Left forelimb (tissue), 1 donor: ENCODE measurements at places on chromosomes 2 and 18.

- peak; percentile 92 for DNase-seq
These were observed 28.0 kb downstream of the KIF1A start for GRCh38 chr2:240791821-240792628.

DNA sequence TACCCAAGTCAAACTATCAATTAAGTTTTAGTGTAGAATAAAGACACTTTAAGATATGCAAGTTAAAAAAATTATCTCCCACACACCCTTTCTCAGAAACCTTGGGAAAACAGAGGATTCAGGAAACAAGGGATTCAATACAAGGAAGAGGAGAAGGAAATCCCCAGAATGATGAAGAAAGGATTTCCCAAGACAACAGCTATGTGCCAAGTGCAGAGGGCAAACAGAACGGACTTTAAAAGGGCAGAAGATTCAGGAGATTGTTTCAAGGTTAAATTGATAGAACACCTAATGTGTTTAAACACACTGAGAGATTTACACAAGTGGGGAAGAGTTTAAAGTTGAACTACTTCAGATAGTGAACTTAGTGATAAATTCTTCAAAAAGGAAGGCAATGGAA is 71.5 kb upstream of the EPAS1 start:
- no peak for DNase-seq

DNA sequence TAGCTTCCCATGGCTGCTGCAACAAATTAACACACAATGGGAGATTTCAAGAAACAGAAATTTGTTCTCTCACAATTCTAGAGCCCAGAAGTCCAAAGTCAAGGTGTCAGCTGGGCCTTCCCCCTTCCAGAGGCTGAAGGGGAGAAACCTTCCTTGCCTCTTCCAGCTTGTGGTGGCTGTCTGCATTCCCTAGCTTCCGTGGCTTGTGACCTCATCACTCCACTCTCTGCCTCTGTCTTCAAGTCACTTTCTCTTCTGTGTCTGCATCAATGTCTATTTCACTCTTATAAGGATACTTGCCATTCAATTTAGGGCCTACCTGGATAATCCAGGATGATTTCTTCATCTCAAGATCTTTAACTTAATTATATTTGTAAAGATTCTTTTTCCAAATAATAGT is 16.8 kb upstream of the SRBD1 start:
- DNase-seq, result no peak

DNA sequence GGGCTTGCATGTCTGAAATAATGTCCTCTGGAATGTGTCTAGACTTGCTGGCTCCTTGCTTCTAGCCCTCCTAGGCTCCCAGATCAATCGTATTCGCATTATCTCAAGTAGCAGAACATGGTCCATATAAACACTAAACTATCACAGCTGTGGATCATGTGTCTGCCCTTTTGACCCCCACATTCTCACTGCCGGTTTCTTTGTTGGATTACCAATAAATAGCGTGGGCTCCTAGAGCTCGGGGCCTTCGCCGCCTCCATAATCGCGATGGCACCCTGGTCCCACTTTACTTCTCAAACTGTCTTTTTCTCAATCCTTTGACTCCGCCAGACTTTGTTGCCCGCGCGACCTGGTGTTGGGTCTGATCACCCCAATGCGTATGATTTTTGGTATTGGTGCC is 6.3 kb upstream of the SCYGR8 start:
- DNase-seq, result no peak

DNA sequence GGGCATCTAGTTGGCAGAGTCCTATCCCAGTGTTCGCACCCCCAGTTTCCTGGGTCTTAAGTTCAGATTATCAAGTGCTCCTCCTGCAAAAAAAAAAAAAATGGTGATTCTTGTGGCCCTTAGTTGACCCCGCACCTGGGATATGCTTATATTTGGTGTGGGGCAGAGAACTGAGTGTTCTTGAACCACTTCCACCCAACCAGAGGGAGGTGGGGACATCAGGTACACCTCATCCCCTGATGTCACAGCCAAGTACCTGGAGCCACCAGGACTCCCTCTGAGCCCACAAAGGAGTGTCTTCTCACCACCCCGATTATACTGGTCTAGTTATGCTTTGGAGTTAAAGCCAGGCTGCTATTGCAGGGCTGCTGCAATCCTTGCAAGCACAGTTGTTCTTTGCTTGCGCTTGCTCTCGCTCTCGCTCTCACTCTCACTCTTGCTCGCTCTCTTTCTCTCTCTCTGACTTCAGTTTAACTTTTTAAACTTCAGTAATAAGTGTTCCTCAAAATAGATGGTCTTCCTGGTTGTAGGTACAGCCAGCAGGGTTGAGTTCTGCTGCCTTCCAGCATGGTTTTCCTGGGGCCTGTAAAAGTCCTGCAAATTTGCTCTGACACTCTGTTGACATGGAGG is 265.7 kb downstream of the NEDD4L start:
- no peak for DNase-seq

DNA sequence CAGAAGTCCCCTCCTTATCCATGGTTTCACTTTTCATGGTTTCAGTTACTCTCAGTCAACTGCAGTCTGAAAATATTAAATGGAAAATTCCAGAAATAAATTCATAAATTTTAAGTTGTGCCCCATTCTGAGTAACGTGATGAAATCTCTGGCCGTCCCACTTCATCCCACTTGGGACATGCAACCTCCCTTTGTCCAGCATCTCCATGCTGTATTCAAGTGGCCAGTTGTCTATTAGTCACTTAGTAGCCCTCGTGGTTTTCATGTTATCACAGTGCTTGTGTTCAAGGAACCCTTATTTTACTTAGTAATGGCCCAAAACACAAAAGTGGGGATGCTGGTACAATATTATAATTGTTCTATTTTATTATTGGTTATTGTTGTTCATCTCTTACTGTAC is 18.0 kb upstream of the DAPL1 start:
- DNase-seq, result no peak

GRCh38 chr2:178403671-178404306 is 47.2 kb downstream of the PRKRA start:
- DNase-seq, result no peak

DNA sequence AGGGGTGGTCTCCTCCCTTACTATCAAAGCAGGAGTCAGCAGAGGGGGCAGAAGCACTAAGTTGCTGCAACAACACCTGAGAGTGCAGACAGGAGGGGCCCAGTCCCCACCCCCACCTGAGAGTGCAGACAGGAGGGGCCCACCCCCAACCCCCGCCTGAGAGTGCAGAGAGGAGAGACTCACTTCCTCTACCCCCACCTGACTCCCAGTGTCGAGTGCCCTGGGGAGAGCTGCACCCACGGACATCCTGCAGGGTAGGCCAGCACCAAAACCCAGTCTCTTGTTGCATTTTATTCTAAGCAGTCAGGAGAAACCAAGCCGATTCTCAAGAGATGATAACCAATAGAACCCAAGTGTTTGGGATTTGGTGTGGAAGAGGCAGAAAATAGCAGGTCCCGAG is 78.4 kb downstream of the NAPG start:
- DNase-seq, result no peak

- no peak for DNase-seq
These were observed 4.0 kb downstream of the KANSL1L start for GRCh38 chr2:210167227-210167626.

DNA sequence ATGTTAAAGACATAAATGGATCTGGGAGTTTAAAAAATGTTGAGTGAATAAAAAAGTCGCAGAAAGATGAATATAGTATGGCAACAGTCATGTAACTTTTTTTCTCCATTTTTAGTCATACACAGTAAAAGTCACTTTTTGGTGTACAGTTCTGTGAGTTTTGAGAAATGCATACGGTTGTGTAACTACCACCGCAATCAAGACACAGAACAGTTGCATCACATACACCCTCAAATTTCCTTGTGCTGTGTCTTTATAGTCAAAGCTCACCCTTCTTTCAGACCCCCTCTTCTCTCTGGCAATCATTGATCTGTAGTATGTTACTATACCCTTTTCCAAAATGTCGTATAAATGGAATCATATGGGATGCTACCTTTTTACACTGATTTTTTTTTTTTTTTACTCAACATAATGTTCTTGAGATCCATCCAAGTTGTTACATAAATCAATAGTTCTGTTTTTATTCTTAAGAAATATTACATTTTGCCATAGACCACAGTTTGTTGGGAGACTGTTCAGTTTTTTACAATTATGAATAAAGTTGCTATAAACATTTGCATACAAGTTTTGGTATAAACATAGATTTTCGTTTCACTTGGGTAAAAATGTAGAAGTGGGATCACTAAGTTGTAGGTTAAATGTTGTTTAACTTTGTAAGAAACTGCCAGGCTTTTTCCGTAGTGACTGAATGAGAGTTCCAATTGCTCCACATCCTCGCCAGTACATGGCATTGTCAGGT is 35.4 kb upstream of the AGFG1 start:
- DNase-seq, result no peak

DNA sequence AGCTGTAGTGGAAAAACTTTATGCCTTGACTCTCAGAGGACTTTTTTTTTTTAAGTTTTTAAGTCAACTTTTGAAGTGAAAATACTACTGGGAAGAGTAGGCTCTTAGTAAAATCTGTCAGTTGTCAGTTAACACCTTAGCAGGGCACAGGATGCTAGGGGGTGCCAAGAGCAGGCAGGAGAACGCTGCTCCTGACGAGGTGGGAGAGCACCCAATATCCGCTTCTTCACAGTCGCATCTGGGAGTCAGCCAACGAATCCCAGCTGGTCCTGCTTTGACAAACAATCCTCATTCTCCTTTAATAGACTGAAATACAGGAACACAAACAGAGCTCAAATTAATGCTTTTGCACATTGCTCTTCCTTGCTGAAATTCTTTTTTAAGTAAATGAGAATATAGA is 709.5 kb upstream of the ACVR2A start:
- DNase-seq, result no peak
